ENCODE measurements at places on chromosomes 5 and 9.

- DNase-seq: no peak
These were observed at the start of gene MCC for GRCh38 chr5:113487781-113488644. TSS of gene MCC (minus strand) at chr5:113488453.

DNA sequence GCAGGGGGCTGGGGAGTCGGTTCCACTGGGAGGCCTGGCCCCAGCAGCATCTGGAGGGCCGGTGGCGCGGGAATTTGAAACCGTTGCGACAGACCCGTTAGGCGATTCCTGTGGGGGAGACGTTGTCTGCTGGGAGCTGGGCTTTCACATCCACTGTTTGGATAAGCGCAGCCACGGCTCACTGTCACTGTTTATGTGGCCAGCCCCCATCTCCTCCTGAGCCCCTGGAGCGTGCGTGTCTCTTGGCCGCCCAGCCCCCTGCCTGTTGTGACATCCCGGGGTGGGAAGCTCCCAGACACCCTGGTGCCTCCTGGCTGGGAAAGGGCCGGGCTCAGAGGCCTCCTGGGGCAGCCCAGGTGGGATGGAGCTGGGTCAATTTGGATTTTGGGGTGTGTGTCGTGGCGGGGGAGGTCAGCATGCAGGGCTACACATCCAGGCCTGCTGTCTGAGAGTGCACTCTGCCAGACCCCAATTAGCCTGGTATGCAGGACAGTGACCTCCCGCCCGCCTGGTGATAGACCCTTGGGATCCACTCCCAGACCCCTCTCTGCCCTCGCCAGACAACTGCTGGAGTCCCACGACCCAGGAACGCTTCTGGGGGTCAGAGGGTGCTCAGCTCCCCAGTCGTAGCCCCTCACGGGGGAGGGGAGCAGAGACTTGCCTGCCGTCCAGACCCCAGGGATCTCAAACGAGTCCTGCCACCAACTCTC is 62.0 kb upstream of the RNU6ATAC start:
- no peak for DNase-seq

DNA sequence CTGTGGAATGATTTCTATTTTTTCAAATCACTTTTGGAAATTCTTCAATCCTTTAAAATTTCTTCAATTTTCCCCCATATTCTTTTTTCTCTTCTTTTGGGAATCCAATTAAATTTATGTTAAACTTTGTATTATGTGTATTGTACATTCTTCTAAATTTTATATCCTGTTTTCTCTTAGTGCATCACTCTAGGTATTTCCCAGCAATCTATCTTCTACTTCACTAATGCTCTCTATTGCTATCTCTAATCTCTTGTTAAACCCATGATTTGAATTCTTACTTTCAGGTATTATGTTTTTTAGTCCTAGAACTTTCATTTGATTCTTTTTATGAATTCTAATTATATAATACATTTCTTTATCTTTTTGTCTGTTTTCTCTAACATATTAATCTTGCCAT is 23.4 kb upstream of the SLC24A2 start:
- DNase-seq: no peak

DNA sequence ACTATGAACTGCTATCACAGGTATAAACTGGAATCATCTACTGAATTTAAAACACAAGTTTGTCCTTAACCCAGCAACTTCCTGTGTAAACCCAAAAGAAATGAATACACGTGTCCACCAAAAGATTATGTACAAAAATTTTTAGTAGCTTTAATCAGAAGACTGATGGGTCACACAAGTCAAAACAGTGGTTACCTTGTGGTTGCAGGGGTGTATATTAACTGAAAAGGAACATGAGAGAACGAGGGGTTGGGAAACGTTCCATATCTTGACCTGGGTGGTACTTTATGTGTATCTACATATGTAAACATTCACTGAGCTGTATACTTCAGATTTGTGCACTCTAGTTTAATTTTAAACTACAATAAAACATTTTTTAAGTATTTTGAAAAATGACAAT is 18.6 kb downstream of the ZDHHC21 start:
- DNase-seq: no peak

GRCh38 chr9:81103597-81104471 is 585.5 kb downstream of the TLE1 start:
- no peak for DNase-seq

DNA sequence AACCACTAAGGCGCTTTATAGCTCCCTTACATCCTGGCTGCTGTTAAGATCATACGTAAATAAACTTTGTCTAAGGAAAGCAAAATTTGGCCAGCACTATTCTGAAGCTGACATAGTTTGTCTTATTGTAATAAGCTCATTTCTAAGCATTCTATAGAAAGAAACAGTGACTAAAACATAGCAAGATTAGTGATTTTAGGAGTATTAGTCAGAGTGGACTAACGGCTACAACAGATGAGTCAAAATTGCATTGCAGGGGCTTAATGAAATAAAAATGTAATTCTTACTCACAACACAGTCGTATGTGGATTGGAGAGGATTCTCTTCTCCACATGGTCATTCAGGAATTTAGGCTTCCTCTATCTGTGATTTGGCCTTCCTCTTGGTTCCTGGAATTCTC is 347.6 kb downstream of the GADD45G start:
- DNase-seq: no peak

GRCh38 chr9:101923451-101923850 is 185.0 kb upstream of the GRIN3A start:
- no peak for DNase-seq

DNA sequence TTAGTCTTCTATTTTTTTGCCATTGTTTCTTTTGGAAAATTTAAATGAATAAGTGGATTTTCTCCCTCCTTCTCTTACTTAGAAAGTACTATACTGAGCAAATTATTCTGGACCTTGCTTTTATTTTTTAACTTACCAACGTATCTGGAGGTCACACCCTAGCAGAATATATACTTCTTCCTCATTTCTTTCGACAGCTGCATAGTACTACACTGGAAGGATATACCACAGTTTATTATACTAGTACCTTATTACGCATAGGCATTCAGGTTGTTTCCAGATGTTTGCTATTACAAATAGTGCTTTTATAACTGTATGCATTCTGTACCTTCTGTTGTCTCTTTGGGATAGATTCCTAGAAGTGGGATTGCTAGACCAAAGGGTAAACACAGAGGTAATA is 16.7 kb downstream of the RC3H2 start:
- no peak for DNase-seq

DNA sequence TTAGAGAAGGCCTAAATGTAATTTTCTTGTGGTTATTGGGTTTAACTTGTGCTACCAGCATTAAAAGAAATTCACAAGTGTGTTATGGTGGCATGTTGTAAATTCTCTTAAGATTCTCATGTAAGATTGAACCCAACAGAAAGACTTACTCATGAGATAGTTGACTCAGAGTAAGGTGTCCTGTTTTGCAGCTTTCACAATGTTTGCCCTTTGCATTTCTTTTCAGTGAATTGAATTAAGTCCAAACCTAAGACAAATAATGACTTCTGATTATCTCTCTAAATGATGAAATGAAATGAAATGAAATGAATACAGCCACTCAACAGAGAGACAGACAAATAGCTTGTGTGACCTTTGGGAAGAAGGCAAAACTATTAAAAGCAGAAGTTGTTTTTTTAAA is 1696.9 kb upstream of the WWC1 start:
- no peak for DNase-seq

GRCh38 chr9:10032166-10032565 is 580.6 kb downstream of the PTPRD start:
- DNase-seq: no peak

GRCh38 chr5:66892716-66893115 is 296.5 kb downstream of the MAST4 start:
- DNase-seq: no peak

DNA sequence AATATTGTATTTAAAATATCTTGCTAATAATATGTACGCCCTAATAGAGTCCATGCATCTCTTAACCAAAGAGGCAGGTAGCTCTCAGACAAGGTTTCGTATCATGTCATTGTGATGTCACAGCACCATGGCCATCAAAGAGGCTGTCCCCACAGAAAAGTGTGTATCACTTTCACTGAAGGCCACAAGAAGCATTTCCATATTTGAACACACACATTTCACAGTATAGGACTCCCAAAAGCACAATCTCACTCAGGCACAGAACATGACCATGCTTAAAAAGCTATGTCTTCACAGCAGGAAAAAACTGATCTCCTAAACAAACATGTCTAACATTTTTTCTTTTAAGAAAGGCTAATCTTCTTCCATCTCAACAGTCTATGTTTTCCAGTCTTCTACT is 133.8 kb downstream of the DENND1A start:
- no peak for DNase-seq

- DNase-seq: no peak
These were observed 215.8 kb downstream of the FRMD3 start for GRCh38 chr9:83322438-83322837.

- no peak for DNase-seq
These were observed 47.9 kb downstream of the RNF180 start for GRCh38 chr5:64213531-64213930.

- DNase-seq: no peak
These were observed 593.6 kb downstream of the MTRR start for GRCh38 chr5:8462565-8462964.

DNA sequence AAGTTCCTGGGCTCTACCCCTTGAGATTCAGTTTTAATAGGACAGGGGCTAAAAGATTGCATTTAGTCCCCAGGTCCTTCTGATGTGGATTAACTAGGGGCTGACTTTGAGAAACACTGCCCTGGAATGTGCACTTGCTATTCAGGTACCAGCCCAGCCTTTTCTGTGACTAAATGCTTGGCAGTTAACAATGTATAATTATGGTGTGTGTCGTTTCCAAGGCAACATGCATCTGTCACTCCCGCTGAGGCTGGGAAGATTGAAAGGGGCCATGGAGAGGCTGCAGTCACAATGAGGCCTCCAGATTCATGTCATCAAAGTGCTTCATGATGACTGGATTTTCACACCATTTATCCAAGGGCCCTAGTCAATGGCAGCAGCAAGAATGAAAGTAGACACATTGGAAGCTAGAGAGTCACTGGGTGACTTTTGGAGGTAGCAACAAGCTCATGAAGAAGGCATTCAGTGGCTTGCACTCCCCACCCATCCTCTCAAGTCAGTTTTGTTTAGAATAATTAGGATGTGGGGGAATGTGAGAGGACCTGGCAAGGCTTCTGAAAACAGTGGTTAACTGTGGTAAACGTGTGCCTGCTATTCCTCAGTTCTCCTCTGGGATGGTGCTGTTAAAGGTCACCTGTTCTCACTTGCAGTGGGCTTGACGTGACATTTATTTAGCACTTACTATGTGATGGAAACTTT is 28.3 kb downstream of the RAI14 start:
- no peak for DNase-seq

- DNase-seq: no peak
These were observed 1.9 kb downstream of the HDAC3 start for GRCh38 chr5:141634720-141635119.

DNA sequence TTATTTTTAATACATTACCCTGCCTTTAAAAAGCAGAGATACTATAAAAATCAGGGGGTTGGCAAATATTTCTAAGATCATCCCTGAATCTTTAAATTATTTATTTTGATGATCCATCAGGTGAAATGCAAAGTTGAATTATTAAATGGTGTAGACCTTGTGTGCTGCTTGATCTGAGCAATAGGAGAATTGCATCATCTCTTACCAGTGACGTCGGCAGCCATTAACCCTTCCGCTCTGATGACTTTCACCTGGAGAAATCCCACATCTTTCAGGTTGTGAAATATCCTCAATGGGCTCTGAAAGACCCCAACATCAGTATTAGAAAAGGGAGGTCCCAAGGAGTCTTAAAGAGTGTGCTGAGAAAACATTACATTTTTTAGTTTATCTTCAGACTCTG is 270.2 kb downstream of the SLF1 start:
- no peak for DNase-seq

DNA sequence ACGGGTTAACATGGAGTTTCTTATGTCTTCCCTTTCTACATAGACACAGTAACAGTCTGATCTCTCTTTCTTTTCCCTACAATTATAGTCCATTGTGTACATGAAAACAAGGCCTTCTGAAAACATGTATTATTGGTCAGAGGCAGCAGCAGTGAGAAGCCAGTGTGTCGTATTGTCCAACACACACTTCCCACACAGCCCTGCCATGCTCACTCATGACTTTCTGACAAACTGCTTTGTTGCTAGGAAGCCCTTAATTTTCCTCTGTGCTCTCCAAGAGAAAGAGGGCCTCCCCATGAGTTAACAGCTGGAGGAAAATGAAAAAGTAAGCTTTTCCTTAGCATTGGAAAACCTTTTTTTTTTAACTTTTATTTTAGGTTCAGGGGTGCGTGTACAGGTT is 56.4 kb upstream of the N4BP3 start:
- no peak for DNase-seq

DNA sequence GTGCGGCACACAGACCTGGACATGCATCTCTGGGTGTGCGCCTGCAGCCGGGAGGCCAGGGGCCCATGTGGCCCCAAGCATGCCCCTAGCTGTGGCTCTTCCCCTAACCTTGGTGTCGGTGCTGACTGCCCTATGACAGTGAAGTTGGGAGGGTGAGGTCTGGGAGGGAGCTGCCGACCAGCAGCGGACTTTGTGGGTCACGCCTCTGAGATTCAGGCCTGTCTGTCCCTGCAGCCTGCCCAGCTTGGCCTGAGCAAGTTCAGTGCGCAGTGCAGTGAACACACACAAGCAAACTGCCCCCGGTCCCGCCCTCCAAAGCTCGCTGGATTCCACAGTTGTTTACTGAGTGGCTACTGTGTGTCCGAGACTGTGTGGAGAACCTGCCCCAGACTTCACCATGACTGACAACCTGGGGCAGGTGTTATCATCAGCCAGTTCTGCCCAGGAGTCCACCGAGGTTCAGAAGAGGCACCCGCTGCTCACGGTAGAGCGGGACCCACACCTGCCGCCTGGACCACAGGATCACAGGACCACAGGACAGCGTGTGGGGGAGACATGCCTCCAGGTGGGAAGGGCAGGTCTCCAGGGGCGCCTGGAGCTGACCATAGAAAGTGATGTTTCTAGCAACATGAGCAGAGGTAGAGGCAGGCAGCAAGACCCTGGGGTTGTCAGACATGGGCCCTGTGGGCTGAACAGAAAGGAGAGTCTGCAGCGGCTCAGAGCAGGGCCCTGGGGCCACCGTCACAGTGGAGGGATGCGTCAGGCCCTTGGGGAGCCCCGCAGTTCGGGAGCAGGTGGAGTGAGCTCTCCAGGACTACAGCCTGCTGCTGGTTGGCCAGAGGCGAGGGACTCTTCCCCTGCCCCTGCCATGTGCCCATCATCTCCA is 105.1 kb downstream of the PHF2 start:
- no peak for DNase-seq

- no peak for DNase-seq
These were observed 4.8 kb upstream of the NFIL3 start for GRCh38 chr9:91428436-91428835.

DNA sequence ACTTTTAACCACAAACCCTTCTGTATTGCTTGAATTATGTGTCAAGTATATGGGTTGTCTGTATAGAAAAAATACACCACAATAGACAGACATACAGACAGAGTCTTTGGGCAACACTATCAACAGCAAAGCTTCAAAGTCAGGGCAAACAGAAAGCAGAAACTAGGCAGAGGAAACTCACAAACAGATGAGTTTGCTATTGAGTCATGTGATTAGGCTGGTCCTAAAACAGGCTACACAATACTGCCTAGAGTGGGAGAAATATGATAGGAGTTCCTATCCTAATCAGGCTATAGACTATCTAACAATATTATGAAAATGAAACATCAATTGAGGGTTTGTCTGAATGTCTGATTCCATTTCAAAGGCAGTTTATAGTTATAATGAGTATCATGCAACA is 156.4 kb downstream of the EDIL3 start:
- no peak for DNase-seq

GRCh38 chr5:88702332-88702731 is 180.7 kb downstream of the MEF2C start:
- DNase-seq: no peak

All from stimulated activated CD8-positive, alpha-beta memory T cell treated with anti-CD3 and anti-CD28 coated beads, Interleukin-7, amount 100 ng/mL, for 1 hour (primary cell).